ENCODE measurements at places on chromosomes 3 and 15.

GRCh38 chr15:69474846-69475455, 22.3 kb downstream of the RPLP1 start:
- no peak for DNase-seq

GRCh38 chr15:76576523-76577279, 240.1 kb downstream of the ISL2 start:
- no peak for DNase-seq

DNA sequence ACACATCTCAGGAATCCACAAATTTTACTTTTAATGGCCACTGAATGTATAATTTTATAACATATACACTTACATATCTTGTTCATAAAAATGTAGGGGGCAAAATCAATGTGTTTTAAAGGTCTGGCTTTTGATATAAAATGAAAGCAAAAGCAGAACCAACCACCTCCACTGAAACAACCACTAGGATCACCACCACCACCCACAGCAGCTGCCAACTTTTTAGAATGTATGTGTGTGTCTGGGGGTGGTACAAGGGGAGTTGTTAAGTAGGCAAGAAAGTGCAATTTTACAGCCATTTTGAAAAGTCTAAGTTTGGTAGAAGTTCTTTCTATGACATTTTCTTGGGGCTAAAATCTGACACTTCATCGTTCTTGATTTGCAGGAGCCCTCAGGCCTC, 44.0 kb downstream of the OTOL1 start:
- DNase-seq, result no peak

DNA sequence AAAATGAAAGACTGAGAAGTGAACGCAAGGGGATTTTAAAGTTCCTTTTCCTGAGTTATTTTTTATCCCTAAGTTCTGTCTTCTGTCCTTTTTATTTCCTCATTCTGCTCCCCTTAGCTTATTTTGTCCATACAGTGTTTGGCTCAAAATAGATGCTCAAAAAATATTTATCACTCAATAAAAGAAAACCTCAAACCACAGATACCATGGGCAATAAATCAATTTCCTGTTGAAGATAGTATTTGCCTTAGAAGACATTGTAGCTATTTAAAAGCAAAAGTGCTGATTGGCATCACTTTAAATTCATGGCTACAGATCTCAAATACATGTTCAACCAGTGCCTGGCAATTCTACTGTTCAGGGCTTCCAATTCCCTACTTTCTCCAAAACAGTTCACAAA, 316.5 kb upstream of the ADAMTS9 start:
- no peak for DNase-seq

- no peak for DNase-seq
Observed at GRCh38 chr3:53491276-53491675, 3.1 kb upstream of the CACNA1D start.

DNA sequence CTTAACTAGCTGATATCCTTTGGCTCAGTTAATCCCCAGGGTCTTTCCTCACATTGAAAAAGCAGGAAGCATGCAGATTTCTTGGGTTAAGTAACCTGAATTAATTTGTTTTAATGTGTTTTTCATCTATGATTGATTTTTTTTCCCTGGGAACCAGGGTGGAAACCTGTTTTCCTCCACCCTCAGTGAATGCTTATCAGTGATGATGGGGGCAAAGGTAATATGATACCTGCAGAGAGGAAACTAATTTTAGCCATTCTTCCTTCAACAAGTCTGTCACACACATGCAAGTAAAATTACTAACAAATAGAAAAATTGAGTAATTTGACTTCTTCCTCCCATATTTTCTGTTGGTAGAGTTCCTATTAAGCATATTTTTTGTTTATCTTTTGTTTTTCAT, 5.9 kb downstream of the CASR start:
- no peak for DNase-seq

DNA sequence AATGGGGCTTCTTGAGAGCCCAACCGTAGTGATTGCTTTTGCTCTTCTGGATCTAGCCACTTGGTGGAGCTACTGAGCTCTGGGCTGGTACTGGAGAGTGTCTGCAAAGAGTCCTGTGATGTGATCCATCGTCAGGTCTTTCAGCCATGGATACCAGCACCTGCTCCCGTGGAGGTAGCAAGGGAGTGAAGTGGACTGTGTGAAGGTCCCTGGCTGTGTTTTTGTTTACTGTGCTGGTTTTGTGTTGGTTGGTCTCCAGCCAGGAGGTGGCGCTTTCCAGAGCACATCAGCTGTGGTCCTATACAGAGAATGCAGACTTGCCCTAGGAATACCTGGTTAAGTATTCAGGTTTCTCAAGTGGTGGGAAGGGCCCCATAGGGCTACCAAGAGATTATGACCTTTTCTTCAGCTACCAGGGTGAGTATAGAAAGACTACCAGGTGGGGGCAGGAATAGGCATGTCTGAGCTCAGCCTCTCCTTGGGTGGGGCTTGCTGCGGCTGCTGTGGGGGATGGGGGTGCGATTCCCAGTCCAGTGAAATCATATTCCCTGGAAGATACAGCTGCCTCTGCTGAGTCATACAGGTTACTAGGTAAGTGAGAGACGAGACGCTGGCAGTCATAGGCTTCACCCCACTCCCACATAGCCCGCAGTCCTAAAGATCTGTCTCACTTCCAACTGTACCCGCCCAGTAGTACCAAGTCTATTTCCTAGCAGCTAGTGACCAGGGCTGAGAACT, 733.7 kb downstream of the ZNF385D start:
- DNase-seq, result no peak

- no peak for DNase-seq
Observed at GRCh38 chr3:59424268-59425010, 374.6 kb upstream of the CFAP20DC start.

All from naive thymus-derived CD8-positive, alpha-beta T cell (primary cell).